ENCODE measurements at places on chromosomes 7 and 10.

- DNase-seq, result no peak
Observed at GRCh38 chr7:30322271-30323005, 38.0 kb downstream of the ZNRF2 start.

- DNase-seq, result no peak
Observed at GRCh38 chr10:116457488-116457887, 29.8 kb downstream of the PNLIPRP3 start.

DNA sequence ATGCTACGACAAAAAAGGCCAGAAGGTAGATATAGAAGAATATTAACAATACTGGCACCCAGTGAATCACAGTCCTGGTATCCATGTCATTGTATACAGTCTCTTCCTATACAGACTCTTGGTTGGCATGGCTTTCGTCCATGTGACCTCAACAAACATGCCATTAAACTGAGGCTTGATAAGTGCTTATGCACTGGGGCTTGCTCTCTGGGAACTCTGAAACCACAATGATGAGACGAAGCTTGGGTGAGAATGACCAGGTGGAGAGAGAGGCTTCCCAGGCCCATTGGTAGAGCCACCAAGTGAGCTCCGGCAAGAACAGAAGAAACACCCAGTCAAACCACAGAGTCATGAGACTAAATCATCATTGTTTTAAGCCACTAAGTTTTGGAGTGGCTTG is 33.2 kb downstream of the PNPLA8 start:
- DNase-seq, result no peak

- no peak for DNase-seq
Observed at GRCh38 chr7:33816106-33816505, 89.2 kb upstream of the BMPER start.

DNA sequence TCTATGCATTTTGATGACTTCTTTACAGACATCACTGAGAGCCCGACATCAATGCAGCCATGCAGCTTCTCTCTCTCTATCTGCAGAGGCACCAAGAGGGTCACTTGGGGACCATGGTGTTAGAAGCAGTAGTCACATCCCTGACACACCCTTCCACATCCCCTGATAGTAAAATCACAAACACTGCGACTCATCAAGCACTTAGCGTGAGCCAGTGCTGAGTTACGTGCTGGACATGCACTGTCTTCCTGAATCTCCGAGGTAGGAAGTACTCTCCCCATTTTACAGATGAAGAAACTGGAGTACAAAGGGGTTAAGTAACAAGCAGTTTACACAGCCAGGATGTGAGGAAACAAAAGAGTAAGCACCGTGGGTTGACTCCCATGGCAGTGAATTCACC is 109.2 kb downstream of the OSBPL3 start:
- no peak for DNase-seq

DNA sequence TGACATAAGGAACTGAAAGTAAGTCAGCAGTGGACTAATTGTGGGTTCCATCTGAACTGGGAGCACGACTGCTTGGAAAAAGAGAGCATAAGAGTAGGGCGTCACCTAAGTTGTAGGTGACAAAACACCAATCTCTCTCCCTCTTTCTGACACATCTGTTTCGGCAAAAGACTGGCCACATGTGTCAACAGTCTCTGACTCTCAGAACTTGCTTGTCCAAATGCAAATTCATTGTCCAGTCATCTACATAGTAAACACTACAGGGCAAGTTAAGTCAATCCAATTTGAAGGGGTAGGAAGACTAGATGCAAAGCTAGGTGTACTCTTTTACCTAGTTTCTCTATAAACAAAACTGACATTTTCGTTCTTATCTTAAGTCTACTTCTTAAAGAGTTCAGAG is 87.7 kb downstream of the ZNF438 start:
- no peak for DNase-seq

GRCh38 chr7:5494683-5495561 is 71.3 kb upstream of the TNRC18 start:
- peak; percentile 69 for DNase-seq

DNA sequence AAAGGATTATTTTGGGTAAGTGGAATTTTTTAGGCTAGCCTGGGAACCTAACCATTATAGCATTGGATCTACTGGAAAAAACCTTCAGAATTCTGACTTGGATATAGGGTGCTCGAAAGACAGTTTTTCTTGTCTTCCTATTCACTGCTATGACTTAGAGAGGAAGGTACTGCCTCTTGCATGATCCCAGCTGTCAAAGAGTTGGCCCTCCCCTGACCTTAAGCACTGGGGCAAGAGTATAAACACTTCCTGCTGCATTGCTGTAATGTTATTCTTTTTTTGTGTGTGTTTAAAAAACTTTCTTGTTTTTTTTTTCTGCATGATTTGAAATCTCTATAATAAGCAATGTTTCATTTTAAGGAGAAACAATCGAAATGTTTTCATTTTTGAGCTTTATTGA is 113.0 kb downstream of the LRMDA start:
- no peak for DNase-seq

- peak; percentile 96 for DNase-seq
Observed at GRCh38 chr10:88926566-88927415, 25.8 kb downstream of the ACTA2 start.

- DNase-seq, result no peak
Observed at GRCh38 chr10:117710181-117710798, 167.7 kb downstream of the EMX2 start.

DNA sequence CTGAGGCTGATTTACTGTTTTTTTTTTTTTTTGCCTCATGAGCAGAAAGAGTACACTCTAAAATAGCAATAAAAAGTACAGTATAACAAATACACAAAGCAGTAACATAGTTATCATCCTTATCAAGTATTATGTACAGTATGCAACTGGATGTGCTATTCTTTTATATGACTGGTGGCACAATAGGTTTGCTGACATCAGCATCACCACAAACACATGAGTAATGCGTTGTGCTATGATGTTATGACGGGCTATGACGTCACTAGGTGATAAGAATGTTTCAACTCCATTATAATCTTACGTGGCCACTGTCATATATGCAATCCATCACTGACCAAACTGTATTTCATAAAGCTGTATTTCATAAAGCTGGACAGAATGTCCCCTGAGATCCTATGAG is 189.2 kb upstream of the GLI3 start:
- peak; percentile 21 for DNase-seq

- peak; percentile 54 for DNase-seq
Observed at GRCh38 chr7:134724606-134725005, 54.8 kb upstream of the CALD1 start.

GRCh38 chr7:140898786-140899536 is 25.8 kb downstream of the BRAF start:
- DNase-seq, result peak; percentile 58

- no peak for DNase-seq
Observed at GRCh38 chr7:84249656-84250055, 55.1 kb upstream of the SEMA3A start.

Measured in IMR-90 (cell line).